ENCODE measurements at places on chromosomes 4 and X. TPM values are rescaled to one million over a fixed set of nuclear protein-coding genes. Genes with fewer than 3 reads are reported as not detected.
A peak's percentile ranks its signal among the peaks of the same experiment; 100 is the strongest.

DNA sequence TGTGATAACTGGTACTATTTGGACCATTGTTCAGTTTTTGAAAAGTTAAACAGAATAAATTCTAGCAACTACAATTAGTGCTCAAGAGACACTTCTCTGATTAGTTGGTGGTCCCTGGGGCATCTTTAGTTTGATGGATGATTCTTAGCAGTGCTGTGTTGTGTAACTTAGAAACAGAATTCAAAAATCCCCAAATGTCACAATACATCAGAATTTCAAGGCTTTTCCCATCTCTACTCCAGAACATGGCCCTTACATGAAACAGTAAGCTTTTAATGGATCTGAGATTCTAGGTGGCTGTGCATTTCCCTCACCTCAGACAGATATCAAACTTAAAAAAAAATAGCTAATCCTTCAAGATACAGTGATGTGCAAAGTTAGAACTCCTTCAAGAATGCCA lies 104.4 kb upstream of the CXCL13 start:
- DNase-seq: no peak

Gene RBM47
- 0.64 TPM for total RNA-seq

- DNase-seq: no peak
Observed at GRCh38 chr4:13559413-13559812, 15.1 kb upstream of the NKX3-2 start.

Gene LARP7
- total RNA-seq: 40.3 TPM

- no peak for DNase-seq
Observed at GRCh38 chrX:93420525-93421082, 252.8 kb downstream of the NAP1L3 start.

Gene GRID2
- total RNA-seq: not detected

Gene HOPX
- 34.9 TPM for total RNA-seq

Gene PPP1R3F
- 11.7 TPM for total RNA-seq

DNA sequence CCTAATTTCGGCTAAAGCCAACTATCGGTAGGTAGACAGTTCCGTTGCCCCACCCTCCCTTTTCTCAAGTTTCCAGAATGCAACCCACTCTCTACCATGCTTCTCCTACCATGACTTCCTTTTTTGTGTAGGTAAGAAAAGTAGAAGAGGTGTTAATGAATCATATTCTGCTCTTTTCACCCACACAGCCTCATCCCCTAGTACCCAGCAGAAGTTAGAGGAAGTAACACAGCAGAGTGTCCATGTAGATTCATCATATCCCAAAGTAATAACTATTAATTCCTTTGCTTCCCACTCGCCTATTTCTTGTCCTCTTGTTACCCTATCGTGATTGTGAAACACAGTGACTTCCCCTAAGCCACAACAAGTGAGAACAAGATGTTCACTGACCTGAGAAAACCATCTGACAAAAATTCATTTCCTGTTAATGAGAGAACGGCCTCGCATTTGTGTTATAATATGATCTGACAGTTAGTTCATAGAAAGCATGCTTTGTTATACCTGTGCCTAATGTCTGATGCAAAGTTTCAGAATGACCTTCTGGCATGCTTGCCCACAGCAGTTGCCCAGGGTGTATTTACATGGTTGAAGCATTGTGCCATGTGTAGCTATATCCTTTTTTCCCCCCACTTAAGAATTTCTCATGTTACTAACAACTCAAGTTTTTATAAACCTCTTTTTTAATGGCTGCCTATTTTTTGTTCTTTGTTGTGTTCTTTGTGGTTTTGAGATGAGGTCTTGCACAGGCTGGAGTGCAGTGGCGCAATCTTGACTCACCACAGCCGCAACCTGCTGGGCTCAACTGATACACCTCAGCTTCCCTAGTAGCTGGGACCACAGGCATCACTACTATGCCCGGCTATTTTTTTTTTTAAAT lies 185.6 kb downstream of the RAP1GDS1 start:
- peak; percentile 57 for DNase-seq

- peak; percentile 38 for DNase-seq
Observed at GRCh38 chr4:139656614-139657486, 8.8 kb upstream of the MGST2 start.

DNA sequence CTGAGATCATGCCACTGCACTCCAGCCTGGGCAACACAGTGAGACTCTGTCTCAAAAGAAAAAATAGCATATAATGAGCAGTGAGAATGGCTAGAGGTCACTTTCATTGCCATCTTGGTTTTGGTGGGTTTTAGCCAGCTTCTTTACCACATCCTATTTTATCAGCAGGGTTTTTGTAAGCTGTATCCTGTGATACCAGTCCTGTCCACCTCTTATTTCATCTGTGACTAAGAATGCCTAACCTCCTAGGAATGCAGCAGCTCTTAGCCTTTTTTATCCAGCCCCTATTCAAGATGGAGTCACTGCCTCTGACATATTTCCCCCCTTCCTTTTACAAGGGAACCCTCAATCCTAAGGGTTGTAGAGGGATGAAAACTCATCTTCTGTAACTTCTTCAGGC lies 26.1 kb upstream of the IGFBP7 start:
- DNase-seq: no peak

DNA sequence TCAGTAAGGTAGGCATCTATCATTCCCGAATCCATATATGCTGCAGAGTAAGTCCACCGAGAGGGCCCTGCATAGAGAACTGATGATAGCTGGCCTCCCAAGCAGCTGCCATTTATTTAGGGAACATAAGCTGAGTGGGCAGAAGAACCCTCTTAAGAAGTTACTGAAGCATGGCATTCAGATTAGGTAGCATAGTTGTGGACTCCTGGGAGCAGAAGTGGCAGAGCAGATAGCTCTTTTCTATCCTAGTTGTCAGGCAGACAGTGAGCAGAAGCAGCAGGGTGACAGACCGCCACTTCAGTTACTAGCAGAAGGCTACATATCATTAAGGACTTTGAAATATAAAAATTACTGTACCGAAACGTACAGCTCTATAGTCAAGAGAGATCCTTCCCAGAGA lies 454.7 kb downstream of the PPP4R3C start:
- DNase-seq: no peak

DNA sequence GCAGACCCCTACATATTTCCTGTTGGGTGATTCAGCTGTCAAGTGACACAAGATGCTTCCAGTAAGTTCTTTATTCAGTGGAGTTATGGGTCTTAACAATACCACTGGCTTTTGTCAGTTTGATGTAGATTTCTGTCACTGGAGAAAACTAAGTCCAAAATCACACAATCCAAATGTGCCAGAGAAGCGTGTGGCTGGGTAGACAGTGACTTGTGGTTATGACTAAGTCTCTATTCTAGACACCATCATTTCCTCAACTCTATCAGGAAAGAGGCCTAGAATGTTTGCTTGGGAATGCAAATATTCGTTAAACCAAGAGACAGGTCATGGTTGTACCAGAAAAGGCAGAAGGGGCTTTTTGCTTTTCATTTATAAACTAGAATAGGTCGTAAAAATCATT lies 54.4 kb upstream of the HS3ST1 start:
- no peak for DNase-seq

Gene QRFPR
- not detected for total RNA-seq

GRCh38 chr4:17915439-17915838 lies 104.7 kb downstream of the NCAPG start:
- no peak for DNase-seq

Gene DAPP1
- 12.9 TPM for total RNA-seq

- no peak for DNase-seq
Observed at GRCh38 chrX:103540145-103540544, 20.9 kb upstream of the RAB40A start.

DNA sequence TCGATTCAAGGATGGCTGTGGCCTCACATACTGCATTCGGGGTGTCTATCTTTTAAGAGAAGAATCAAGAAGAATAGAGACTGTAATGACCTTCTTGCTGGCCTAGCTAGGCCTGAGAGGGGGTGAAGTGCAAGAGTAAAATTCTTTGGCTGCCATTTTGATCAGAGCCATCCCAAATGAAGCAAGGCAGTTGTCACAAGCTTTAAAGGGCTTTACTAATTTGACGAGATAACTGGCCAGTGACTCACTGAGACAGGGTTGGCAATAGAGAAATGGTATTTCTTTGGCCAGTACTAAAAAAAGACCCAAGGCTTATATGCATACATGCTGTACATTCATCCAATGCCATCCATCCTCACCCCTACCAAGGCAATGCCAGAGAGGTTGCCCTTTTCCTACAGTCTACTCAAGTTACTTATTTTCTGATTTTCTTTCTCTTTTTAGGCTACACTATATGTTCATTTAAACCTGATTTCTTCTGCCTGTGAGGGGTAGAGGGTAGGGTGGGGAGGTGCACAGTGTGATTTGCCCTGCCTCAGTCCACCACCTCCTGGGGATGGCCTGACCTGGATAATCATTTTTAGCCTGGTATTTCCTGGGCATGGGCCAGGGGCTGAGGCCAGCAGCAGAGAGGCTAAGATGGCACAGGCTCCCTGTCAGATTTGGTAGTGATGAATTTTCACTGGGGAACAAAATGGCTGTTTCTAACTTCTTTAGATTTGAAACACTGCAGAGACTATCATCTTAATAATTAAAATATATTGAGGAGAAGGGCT lies 32.2 kb downstream of the ATG4A start:
- no peak for DNase-seq

- DNase-seq: peak; percentile 32
Observed at GRCh38 chr4:109302361-109303139, at the start of gene COL25A1. COL25A1 (minus strand) TSS chr4:109302658.
